ENCODE measurements at places on chromosomes 12 and 14. TPM values are rescaled to one million over a fixed set of nuclear protein-coding genes. Genes with fewer than 3 reads are reported as not detected.

DNA sequence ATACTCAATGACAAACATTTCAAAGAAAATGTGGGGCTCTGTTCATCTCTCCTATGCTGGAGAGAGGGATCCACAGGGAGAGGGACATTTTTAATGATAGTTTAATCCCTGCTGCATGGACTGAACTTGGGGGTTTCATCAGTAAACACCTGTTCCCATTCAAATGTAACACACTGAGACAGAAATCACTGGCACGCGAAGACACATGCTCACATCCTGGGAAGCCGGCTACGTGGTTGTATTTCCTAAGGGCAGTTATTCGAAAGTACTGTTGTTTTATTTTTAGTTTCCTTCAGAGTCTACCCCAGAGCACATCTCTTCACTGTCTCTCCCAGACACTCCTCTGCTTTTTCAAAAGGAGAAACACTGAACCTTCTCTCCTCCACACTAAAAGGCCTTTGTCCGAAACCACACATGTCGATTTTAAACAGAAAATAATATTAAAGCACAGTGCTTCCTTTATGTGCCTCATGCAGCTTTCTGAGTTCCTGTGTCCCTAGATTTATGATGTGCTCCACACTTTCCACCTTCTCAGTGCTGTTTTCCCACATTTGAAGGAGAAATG is 52.8 kb downstream of the PTHLH start:
- no peak for DNase-seq

The TMEM117 gene
- 16.4 TPM for polyA plus RNA-seq

- no peak for DNase-seq
Observed at GRCh38 chr12:104506676-104507401, 50.1 kb downstream of the CHST11 start.

GRCh38 chr12:110983811-110984210 is 63.4 kb upstream of the MYL2 start:
- no peak for DNase-seq

The DCAF4 gene
- polyA plus RNA-seq: 18.7 TPM

The ACSS3 gene
- polyA plus RNA-seq: 20.7 TPM

The KCNA1 gene
- 0.36 TPM for polyA plus RNA-seq

- no peak for DNase-seq
Observed at GRCh38 chr12:662566-663292, 516 bp downstream of the NINJ2 start.

- DNase-seq: no peak
Observed at GRCh38 chr12:78651755-78652154, 212.8 kb upstream of the SYT1 start.

The GPR84 gene
- 0.22 TPM for polyA plus RNA-seq

The TMEM253 gene
- polyA plus RNA-seq: 1.1 TPM

GRCh38 chr14:96090441-96091148 is 51.4 kb downstream of the C14orf132 start:
- DNase-seq: no peak

DNA sequence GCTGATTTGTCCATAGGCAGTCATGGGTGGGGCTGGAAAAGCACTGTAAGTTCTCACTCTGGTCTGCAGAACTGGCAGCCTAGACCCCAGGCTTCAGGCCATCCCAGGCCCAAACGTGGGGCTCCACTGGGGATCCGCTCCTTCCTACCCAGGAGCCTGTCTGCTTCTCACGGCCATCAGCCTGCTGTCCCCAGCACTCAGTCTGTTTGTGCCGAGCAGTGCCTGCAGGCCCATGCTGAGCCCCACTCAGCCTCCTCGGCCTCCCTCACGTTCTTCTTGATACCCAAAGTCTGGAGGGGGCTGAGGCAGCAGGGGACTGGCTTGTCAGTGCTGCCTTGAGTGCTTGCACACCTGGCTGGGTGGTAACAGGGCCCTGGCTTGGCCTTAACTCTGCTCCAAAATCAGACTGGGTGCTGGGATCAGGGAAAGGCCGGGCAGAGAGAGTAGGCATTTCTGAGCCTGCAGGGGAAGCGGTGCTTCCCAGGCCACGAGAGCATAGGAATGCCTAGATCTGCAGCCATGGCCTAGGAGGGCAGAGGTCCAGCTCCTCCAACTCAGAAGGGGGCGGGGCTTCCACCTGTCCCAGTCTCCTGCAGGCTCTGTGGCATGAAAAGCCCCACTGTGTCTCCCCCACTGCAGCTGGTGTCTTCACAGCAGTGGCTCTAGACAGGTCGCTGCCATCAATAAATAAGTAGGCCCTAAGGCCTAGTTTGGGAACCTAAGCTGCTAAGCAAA is 772.4 kb upstream of the FBXO33 start:
- no peak for DNase-seq

GRCh38 chr12:130685250-130685787 is 30.8 kb downstream of the RIMBP2 start:
- DNase-seq: no peak

DNA sequence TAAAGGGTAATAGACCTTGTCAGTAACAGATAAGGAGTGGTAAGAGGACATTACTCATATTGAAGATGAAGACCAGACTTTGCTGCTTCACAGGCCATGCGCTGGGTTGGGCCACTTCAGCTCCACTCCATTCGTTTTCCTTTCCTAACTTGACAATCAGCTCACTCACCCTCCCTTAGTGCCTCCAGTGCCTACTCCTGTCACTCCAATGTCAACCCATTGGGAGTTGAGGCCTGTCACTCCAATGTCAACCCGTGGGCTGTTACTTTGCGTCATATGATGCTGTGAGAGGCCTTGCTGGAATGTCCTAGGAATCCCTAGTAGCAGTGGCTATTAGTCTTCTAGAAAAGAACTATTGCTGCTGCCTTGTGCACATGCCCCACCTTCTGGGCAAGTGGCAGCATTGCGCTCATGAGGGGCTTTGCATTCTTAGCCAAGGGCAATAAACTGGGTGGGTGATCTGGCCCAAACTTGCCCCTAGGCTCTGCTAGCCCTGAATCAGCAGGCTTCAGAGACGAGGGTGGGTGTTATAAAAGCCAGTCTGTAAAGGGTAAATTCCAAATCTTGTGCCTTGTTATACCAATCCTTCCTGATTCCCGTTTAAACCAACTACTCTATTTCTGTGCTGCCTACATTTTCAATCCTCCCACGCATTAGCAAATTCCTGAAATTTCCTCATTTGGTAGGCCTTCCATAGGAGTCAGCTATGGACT is 36.1 kb downstream of the BAZ2A start:
- peak; percentile 37 for DNase-seq

- no peak for DNase-seq
Observed at GRCh38 chr14:78762331-78762730, 592.2 kb downstream of the NRXN3 start.

- no peak for DNase-seq
Observed at GRCh38 chr14:54048736-54049135, 92.1 kb upstream of the BMP4 start.

The RASAL1 gene
- 7.7 TPM for polyA plus RNA-seq

DNA sequence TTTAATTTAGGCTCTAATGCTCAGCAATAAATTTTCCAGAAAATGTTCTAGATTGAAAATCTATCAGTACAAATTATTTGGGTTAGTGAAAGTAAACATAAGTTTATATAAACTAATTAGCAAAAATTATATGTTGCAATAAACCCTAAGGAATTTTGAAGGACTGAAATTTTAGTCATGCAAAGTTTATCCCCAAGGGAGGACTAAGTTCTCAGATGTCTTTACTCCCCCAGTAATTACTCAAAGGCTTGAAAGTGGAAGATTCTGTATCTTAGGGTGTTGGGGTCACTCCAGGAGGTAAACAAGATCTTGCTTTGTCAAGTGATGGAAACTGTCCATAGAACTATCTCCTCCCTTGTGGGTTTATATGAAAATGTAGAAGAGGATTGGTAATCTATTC is 183.7 kb downstream of the AKAP6 start:
- no peak for DNase-seq

GRCh38 chr12:103279444-103279843 is 216.3 kb downstream of the C12orf42 start:
- DNase-seq: no peak

DNA sequence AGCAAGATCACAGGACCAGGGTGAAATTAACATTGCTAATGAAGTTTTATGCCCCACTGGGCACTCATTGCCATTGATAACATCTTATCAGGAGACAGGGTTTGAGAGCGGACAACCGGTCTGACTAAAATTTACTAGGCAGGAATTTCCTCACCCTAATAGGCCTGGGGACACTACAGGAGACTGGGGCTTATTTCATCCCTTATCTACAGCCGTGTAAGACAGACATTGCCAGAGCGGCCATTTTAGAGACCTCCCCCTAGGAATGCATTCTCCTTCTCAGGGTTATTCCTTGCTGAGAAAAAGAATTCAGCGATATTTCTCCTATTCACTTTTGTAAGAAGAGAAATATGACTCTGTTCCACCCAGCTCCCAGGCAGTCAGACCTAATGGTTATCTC is 8.3 kb downstream of the OR4K17 start:
- DNase-seq: no peak

DNA sequence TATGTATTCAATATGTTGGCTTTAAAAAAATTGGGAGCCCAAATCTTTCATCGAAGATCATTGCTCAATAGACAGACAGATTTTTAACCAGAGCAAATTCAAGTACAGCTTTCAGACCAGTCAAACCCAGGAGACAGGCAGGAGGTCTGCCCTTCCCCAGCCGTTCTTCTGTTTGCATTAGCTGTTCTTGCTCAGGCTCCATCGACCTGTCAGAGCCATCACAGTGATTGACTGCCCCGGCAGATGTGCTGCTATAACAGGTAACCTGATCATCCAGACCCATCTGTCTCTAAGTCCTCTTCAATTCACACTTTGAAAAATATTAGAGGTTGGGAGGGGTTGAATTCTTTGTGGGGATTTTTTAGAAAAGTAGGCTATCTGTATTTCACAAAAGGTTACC is 453.5 kb downstream of the FOXG1 start:
- no peak for DNase-seq

The DUSP16 gene
- 26.5 TPM for polyA plus RNA-seq

GRCh38 chr14:36553656-36554260 is 28.7 kb downstream of the NKX2-8 start:
- DNase-seq: peak; percentile 15

The TAS2R13 gene
- not detected for polyA plus RNA-seq

The GPD1 gene
- polyA plus RNA-seq: 52.2 TPM

- no peak for DNase-seq
Observed at GRCh38 chr14:64450255-64450654, 15.0 kb upstream of the AKAP5 start.

- DNase-seq: no peak
Observed at GRCh38 chr14:90274808-90275457, 18.6 kb downstream of the PSMC1 start.

- DNase-seq: no peak
Observed at GRCh38 chr14:92459030-92459949, 54.3 kb upstream of the RIN3 start.

The KRT79 gene
- polyA plus RNA-seq: not detected

The PAX9 gene
- 0.47 TPM for polyA plus RNA-seq

GRCh38 chr12:26994109-26994508 is 20.1 kb downstream of the TM7SF3 start:
- no peak for DNase-seq

The LALBA gene
- polyA plus RNA-seq: not detected
